Inflammatory macrophage (primary cell): ENCODE measurements at places on chromosomes 4 and X.

- DNase-seq, result no peak
These were observed 196.5 kb upstream of the SLC7A11 start for GRCh38 chr4:138438608-138439007.

DNA sequence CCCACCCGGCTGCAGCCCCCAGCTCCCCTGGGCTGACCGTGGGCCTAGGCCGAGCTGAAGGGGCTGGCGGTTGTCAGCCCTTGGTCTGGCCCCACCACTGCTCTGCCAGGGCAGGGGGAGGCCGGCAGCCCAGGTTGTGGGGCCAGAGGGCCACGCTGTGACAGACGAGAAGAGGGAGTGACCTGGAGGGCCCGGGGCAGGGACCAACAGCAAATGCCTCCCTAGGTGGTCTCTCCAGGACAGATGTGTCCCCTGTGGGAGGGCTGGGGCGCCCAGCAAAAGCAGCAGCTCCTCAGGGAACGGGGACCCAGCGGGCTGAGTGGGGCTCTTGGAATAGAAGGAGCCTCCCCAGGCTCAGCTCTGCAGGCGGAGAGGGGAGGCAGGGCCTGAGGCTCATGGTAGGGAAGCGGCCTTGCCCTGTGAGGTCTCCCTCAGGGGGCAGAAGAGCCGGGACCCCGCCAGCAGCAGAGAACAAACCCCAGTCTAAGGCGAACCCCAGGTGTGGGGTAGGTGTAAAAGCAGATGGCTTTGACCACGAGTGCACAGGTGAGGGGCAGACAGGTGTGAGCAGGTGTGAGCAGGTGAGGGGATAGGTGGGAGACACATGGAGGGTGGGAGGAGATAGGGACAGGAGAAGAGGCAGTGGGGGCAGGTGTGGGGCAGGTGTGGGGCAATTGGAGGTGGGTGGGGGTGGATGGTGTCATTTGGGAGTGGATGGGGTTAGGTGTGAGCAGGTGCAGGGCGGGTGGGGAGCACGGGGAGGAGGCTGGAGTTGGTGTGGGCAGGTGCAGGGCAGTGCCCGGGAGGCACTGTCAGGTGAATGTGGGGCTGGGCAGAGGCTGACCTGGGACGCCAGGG, 34.1 kb upstream of the SPON2 start:
- DNase-seq, result no peak

- DNase-seq, result no peak
These were observed 1870.5 kb upstream of the TENM3 start for GRCh38 chr4:180372691-180373090.

GRCh38 chrX:10636337-10636736, 16.0 kb upstream of the MID1 start:
- peak; percentile 3 for DNase-seq

DNA sequence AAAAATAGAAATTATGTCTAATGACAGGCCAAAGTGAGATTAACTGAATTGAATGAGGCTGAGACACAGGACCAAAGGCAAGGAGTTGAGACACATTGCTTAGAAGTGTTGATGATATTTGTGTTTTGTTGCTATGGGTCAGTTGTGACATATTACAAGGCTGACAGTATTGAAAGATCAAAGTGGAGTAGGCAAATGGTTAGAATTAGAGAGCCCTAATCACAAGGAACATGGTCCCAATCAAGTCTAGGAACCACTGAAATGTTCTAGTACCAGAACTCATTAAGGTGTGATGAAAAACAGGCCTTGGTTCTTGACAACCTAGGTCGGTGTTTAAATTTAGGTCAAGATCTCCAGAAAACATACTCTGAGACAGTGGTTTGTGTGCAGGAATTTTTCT, 896.3 kb upstream of the HS3ST1 start:
- no peak for DNase-seq

- peak; percentile 58 for DNase-seq
These were observed 4.0 kb downstream of the C4orf46 start for GRCh38 chr4:158667651-158668198.

DNA sequence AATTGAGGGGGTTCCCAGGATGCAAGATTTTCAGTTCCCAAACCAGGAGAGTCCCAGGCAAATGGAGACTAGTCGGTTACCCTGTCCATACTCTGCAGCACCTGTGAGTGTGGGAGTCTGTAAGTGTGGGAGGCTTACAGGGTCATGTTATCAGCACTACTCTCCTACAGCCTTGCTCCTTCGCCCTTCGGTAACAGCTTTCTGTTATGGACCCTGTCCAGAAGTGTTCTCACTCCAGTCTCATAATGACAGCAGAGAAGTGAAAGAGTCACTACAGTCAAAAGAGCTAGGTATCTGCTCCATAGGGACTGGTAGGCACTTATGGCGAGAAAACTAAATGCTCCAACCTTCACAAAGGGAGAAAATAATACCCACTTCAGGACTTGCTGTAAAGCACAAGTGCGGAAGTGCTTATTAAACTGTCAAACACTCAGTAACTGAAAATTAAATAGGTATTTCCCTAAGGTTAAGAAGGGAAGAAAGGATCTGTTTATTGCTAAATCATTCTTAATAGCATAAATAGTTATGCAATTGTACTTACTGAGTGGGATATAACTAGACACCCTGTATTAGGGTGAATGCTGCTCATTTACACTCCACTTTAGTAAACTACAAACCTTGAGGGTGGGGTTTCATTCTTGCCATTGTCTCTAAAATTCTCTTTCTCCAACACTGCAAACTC, 2.7 kb upstream of the ADH7 start:
- DNase-seq, result no peak

DNA sequence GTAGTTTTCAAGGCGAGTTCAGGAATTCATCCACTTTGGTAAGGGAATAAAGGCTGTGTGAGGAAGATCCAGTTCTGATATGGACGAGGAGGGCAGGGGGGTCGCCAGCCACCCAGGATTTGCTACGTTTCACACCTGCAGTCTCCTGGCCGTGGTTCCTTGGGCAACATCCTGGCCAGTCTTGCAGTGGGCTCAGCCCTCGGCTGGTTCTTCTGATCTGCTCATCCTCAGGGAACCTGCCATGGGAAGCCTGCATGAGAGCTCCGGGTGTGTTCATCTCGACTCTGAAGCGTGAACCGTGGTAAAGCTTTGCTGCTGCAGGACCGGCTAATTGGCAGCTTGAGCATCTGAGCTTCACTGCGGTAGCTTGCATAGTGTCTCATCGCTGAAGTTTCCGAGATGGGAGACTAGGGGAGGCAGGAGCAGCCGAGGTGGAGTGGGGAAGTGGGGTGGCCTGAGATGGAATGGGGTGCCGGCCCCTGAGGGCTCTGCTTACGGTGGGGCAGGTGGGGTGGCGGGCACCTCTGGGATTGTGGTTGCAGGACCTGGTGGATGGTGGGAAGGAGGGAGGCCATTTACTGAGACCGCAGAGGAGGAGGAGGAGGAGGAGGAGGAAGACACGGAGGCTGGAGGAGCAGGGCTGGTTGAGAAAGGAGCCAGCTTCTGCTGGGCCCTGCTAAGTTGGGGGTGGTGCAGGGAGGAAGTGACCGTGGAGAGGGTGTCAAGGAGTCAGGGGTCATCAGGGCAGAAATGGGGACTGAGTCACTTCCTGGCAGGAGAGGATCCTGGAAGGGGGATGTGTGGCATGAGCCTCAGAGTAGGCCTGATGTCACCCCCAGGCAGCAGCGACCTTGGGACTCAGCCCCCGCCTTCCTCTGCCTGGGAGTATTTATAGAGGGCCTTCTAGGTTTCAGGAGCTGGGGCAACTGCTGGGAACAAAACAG, 213.1 kb upstream of the PSAPL1 start:
- peak; percentile 96 for DNase-seq

- no peak for DNase-seq
These were observed 41.9 kb upstream of the NSG1 start for GRCh38 chr4:4344915-4345527.

- DNase-seq, result peak; percentile 61
These were observed 31.0 kb downstream of the ALPK1 start for GRCh38 chr4:112327965-112328733.

- no peak for DNase-seq
These were observed 83.9 kb upstream of the FAM241A start for GRCh38 chr4:112061207-112061817.

DNA sequence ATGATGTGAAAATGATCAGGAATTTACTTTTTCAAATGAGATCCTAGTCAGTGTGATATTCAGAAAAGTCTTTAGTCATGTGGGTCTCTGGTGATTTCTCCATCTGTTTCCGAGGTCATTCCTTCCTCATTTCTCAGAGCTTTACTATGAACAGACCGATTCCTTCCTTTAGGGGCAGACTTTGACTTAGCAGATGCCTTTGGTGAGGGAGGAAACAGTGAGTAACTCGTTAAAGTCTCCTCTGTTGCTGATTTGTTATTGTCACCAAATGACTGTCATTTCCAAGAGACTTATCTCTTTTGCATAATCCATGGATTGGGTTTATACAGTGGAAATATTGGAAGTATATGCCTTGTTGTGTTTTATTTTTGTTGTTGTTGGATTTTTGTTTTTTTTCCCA, 76.2 kb upstream of the CD99 start:
- DNase-seq, result peak; percentile 88

- no peak for DNase-seq
These were observed 660 bp upstream of the HSPA4L start for GRCh38 chr4:127781300-127782024.

DNA sequence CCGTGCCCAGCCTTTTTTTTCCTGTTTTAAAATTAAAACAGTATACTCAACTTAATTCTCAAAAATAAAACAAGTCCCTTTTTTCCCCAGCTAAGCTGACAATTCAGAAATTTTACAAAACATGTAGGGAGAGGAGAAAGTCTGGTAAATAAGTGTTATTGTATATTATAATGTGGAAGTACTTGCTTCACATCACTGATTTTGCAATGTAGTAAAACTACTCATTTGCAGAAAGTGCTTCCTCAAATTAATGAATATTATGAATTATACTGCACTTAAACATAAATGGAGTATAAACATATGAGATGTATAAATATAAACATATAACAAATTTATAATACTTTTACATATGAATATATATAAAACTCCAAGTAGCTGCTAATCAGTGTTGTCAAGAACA, 11.6 kb upstream of the H2AZ1 start:
- peak; percentile 24 for DNase-seq

- peak; percentile 20 for DNase-seq
These were observed 61.9 kb upstream of the CLDN34 start for GRCh38 chrX:9905288-9905687.

- no peak for DNase-seq
These were observed 163.3 kb upstream of the CTSO start for GRCh38 chr4:156116991-156117390.

- DNase-seq, result no peak
These were observed 295.9 kb downstream of the KCNIP4 start for GRCh38 chr4:21652508-21653231.

GRCh38 chr4:87543835-87544461, 14.8 kb upstream of the SPARCL1 start:
- DNase-seq, result peak; percentile 6

DNA sequence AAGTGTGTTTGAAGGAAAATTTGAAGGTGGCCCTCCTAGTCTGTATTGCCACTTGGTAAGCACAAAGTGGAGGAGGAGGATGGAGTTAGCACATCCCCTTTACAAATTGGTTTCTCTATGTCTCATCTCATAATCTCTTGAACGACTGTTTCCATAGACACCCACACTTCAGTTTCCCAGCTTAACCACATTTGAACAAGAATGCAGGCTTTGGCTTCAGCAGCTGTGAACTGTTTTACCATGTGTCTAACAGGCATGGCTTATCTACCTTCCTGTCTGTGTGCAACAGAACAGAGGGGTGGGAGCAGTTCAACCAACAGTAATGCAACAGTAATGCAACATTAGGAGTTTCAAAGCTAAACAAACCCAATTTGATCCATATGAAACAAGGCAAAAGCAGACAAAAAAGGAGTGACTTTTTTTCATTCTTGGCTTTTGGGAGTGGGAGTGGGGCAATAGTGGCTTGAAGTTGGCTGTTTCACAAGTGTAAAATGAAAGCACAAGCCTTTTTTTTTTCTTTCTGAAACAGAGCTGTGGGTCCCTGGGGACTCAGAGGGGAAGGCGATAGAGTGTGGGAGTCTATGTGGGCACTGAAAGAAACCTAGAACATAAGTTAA, 108.0 kb downstream of the ITM2A start:
- DNase-seq, result peak; percentile 36

DNA sequence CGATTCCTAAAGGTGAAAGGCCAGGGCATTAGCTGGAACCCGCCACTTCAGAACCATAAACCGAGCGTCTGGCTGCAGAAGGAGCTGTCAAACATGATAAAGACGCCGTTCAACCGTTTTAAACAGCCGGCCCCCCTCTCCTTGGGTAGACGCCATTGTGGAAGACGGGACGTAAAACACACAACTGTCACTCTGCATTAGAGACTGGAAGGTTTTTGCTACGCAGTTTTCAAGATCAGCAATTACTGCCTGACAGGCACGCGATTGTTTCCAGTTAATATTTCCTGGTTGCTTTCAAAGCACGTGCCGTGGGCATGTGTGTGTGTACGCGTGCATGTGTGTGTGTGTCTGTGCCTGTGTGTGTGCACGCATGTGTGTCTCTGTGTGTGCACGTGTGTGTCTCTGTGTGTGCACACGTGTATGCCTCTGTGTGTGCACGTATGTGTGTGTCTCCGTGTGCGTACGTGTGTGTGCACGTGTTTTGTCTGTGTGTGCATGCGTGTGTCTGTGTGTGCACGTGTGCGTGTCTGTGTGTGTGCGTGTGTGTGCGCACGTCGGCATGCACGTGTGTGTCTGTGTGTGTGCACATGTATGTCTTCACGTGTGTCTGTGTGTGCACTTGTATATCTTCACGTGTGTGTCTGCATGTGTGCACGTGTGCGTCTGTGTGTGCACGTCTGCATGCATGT, 48.8 kb downstream of the SHOX start:
- DNase-seq, result no peak

- DNase-seq, result no peak
These were observed 107.6 kb downstream of the PDLIM5 start for GRCh38 chr4:94559351-94559806.

- no peak for DNase-seq
These were observed 579.4 kb upstream of the ZFP42 start for GRCh38 chr4:187416216-187416615.

DNA sequence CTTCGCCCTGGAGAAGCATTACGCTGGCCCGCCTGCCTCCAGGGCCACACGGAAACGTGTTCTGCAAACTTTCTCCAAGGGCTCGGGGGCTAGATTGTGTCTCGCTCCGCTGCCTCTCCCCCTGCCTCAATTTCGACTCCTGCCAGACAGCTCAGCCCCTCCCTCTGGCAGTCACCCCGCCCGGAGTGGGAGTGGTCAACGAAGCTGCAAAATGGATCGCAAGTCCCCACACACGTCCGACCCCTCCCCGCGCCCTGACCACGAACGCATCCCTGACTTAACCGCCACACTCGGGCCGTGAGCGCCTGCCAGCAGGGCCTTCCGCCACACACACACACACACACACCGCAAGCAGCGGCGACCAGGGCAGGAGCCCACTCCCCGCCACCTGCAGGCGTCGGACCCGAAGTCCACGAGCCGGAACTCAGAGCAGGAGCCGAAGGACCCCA, 47.0 kb upstream of the NKAP start:
- no peak for DNase-seq

DNA sequence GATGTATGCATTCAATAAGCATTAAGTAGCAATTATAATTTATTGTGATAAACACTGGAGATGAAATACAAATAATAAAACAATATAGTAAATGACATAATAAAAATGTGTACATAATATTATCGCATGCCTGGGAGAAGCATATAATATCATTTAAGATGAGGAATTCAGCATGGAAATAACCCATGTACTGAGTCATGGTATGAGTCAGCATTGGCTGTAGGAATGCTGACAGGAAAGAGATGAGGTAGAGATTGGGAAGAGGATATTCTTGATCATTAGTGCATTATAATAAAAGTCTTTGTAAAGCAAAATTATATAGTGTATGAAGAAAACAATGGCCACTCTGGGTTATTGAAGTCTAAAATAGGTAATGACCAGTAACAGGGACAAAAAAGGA, 82.8 kb downstream of the MAGEB10 start:
- DNase-seq, result no peak

- peak; percentile 1 for DNase-seq
These were observed 54.1 kb downstream of the SRPX start for GRCh38 chrX:38166478-38167083.
